Ecto neural progenitor cell (in vitro differentiated cells): ENCODE measurements at places on chromosomes 7 and 10.
A peak's percentile ranks its signal among the peaks of the same experiment; 100 is the strongest.

GRCh38 chr7:92768501-92769393 lies 67.6 kb downstream of the CDK6 start:
- DNase-seq, result no peak

- no peak for DNase-seq
Observed at GRCh38 chr10:122476333-122476695, 15.0 kb downstream of the HTRA1 start.

DNA sequence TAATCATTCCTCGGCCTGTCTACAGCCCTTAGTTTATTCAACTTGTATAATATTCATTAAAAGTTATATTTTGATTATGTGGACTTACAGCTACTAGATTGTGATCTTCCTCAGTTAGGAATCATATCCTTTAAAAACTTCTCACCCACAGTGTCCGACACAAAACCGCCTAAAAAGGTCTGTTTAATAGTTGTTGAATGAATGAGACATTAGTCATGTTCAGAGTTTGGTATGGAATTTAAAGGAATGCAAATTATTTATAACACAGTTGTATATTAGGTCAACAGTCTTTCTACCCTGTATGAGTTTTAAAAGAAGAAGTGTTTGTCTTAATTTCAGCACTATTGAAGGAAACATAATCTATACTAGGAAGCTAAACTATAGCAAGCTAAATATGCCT lies 390.0 kb downstream of the ARL4A start:
- no peak for DNase-seq

DNA sequence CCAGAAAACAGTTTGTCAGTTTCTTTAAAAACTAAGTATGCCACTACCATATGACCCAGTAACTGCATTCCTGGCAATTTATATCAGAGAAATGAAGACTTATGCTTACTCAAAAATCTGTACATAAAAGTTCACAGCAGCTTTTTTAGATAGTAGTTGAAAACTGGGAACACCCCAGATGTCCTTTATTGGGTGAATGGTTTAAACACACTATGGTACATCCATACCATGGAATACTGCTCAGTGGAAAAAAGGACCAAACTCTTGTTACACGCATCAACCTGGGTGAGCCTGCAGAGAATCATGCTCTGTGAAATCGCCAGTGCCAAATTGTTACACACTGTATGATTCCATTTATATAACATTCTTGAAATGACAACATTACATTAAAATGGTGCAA lies 127.6 kb upstream of the RET start:
- no peak for DNase-seq

DNA sequence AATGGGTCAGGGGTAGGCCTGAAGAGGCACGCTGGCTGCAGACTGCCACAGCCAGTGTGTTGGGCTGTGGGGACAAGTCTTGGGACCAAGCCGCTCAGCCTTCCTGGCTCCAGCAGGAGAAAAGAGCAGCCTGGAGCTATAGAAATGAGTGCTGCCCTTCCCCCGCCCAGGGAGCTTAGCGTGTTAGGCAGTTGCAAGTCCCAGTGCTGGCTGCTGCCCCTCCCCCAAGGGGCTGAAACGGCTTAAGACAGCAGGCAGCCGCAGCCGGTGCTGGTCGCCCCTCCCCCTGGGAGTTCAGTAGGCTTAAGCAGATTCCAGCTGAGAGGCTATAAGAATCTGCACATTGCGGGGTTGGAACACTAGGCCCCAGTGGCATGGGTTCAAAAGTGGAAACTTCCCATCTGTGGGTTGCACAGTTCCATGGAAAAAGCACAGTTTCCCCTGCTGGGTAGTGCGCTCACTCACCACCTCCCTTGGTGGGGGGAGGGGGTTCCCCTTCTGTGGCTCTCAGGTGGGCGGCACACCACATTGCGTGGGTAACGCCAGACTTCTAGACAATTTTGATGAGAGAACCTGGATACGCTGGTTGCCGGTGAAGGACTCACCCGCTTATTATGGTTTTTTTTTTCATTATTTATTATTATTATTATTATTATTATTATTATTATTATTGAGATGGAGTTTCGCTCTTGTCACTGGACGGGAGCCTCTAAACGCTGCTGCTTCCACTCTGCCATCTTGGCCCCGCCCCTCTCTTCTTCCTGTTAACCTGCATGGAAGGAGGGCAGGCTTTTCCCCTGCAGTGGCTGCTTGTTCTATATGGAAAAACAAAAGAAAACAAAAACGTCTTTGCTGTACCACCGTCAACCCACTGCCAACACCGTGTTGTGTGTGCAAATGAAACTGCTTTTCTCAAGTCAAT lies 151.1 kb downstream of the CXCL12 start:
- peak; percentile 93 for DNase-seq

- DNase-seq, result no peak
Observed at GRCh38 chr7:157650801-157651200, 314.0 kb downstream of the DNAJB6 start.

GRCh38 chr10:10829576-10829975 lies 188.1 kb upstream of the CELF2 start:
- no peak for DNase-seq

- DNase-seq, result no peak
Observed at GRCh38 chr7:92557249-92557648, 28.7 kb downstream of the RBM48 start.

GRCh38 chr7:31052487-31052840 lies 356 bp downstream of the ADCYAP1R1 start:
- peak; percentile 72 for DNase-seq

DNA sequence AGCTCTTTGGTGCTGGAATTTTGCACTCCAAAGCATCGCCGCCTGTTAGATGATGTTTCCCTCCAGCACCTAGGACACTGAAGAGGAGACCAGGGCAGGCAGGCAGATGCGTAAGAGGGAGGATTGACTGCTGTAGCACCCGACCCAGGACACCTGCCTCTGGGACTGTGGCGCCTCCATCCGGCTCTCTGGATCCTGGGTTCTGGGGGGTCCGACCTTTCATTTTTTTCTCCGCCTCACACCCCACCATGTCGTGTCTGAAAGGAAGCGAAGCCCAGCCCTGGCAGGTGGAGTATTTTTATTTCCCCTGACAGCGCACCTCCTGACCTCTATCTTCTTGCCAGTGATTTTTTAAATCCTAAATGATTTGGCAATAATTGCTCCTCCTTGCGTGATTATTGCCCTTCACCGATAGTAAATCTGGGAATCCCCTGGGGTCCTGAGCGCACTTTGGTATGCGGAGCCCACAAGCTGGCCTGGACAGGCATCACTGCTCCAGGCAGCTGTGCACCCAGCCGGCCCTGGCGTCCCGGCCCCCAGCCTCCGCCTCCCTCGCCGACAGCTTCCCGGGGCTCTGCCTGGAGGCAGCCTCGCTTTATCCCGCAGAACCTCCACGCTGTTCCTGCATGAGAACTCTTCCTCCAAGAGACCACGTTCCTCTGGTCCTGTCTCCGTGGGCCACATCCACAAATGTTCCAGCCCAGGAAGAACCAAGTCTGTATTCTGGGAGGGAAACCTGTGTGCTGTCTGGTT lies 48.4 kb downstream of the LHPP start:
- DNase-seq, result no peak

DNA sequence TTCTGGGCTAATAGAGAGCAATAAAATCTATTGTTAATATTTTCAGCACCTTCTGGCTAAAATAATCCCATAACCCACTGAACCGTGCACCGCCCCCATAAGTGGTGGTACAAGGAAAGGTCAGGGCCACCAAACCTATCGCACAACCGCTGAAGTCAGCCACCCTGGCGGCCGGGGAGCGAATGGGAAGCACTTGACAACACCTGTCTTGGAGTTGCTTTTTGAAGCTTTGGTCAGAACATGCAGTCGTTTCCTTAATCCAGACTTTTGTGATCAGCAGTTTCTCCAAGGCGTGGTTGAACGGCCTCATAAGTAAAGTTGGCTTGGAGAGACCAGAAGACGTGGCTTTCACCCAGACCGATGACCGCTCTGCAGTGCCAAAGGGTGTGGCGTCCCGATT lies 97.4 kb downstream of the DNAJB6 start:
- DNase-seq, result no peak

DNA sequence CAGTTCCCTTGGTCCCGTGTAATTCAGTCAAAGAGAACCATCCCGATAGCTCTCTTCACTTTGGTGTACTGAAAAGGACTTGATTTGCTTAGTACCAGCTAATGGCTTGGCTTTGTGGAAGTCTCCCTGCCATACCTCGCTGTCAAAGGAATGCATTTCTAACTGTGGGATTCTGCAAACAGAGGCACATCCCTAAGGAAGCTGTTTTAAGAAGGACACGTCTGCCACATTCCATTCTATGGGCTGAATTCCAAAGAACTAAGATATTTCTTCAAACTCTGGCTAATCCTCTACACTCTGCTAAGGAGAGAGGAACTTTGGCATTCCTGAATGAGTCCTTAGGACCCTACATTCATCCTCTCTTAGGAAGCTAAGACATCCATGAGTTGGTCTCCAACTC lies 327.9 kb downstream of the SFMBT2 start:
- DNase-seq, result no peak

- DNase-seq, result no peak
Observed at GRCh38 chr10:116708391-116708821, 34.0 kb downstream of the HSPA12A start.

DNA sequence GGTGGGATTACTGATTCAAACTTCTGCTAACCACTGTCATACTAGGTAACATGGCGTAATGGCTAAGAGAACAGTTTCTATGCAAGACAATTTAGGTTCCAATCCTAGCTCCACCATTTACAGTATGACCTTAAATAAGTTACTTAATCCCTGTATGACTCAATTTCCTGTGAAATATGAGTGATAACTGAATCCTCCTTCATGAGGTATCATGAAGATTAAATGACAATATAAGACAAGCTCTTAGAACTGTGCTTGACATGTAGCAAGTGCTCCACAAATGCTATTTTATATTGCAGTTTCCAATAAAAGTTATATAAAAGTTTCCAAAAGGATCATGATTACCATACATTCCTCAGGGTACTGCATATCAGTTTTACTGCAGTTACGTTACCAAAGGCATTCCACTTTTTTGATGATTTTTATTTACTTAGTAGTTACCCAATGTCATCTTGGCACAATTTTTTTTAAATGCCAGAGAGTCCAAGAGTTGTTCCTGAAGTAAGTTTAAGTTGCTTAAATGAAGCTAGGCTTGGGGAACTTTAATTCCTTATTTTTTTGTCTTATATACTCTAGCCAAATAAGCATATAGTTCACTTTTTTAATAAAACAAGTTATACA lies 7.1 kb downstream of the DOCK4 start:
- no peak for DNase-seq

DNA sequence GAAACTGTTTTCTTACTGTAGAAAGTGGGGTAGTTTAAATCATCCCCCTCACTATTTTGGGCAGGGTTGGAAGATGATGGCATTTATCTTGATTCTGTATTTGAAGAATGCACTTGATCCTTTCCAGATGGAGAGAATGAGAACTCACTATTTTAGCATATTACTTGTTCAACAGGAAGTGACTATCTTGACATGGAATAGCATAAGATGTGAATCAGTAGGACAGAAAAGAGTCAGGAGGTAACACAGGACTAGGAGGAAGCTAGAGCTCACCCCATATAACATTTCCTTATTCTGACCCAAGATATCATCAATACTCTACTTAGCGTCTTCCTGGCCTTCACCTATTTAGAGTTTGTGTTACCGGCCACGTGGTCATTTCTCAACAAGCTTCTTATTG lies 400.2 kb downstream of the PHTF2 start:
- no peak for DNase-seq

- DNase-seq, result no peak
Observed at GRCh38 chr7:104275900-104276299, 52.5 kb upstream of the LHFPL3 start.

GRCh38 chr10:21943633-21944265 lies 59.8 kb downstream of the DNAJC1 start:
- no peak for DNase-seq
